Activated CD8-positive, alpha-beta memory T cell treated with anti-CD3 and anti-CD28 coated beads, Interleukin-2, amount 10 ng/mL, durations not matched to agents 7 days and 5 days (primary cell): ENCODE measurements at places on chromosomes 3 and 15.

GRCh38 chr3:190266913-190267290, 55.3 kb downstream of the CLDN1 start:
- no peak for DNase-seq

- DNase-seq: no peak
These were observed 418.6 kb upstream of the MDFIC2 start for GRCh38 chr3:70731046-70731445.

DNA sequence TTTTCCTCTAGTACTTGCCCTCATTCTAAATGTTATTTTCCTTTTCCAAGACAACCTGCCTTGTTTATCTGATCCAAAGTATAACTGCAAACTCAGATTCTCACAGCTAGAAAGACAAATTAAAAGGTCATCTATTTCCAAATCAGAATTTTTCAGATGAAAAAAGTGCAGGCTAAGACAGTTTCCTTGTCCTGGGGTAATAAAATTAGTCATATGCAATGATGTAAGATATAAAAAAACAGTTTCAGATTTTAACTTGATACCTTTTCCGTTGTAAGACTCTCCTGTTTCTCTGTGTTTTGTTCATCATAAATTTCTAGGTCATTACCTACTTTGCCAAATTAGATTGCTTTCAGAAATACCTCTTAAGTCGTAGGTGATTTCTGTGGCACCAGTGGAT, 238.4 kb upstream of the PEX5L start:
- DNase-seq: no peak

GRCh38 chr15:83853232-83853631, 199.3 kb downstream of the ADAMTSL3 start:
- DNase-seq: no peak

DNA sequence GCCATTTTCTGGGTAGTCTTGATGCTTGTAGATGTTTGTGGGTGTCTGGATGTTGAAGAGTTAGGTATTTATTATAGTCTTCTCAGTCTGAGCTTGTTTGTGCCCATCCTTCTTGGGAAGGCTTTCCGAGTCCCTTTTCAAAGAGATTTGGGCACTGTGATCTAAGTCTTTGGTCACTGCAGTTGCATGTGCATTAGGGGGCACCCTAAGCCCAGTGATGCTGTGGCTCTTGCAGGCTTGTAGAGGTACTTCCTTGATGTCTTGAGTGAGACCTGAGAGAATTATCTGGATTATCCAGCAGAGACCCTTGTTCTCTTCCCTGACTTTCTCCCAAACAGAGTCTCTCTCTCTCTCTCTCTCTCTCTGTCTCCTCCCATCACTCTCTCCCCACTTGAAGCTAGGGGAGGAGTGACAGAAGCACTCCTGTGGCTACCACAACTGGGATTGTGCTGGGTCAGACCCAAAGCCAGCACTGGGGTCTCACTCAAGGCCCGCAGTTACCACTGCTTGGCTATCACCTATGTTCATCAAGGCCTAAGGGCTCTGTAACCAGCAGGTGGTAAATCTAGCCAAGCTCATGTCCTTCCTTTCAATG, 68.5 kb downstream of the TMCO5A start:
- peak; percentile 52 for DNase-seq

- DNase-seq: no peak
These were observed 34.1 kb downstream of the ACP3 start for GRCh38 chr3:132351222-132351806.

- no peak for DNase-seq
These were observed 69.6 kb downstream of the ASB7 start for GRCh38 chr15:100671858-100672543.

DNA sequence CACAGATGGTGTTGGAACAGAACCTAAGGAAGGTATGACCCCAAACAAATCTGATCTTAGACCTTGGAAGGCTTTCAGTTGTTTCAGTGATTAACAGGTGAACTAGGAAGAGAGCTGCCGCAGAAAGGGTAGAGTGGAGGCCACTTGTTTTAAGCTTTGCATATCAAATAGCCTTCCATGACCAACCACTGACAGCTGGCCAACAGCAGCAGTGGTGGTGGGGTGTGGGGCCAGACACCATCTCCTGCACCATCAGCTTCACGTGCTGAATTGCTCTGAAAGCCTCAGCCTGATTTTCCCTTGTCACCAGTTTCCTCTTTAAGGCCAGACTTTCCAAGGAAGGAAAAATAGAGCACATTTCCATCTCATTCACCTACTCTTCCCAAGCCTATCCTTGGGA, 16.6 kb upstream of the OSBPL11 start:
- DNase-seq: no peak

- no peak for DNase-seq
These were observed 488.8 kb downstream of the FOXP1 start for GRCh38 chr3:71094658-71095209.

- DNase-seq: no peak
These were observed 2.5 kb downstream of the THSD4 start for GRCh38 chr15:71117714-71118305.

GRCh38 chr3:65979162-65979561, 59.6 kb downstream of the MAGI1 start:
- DNase-seq: no peak

DNA sequence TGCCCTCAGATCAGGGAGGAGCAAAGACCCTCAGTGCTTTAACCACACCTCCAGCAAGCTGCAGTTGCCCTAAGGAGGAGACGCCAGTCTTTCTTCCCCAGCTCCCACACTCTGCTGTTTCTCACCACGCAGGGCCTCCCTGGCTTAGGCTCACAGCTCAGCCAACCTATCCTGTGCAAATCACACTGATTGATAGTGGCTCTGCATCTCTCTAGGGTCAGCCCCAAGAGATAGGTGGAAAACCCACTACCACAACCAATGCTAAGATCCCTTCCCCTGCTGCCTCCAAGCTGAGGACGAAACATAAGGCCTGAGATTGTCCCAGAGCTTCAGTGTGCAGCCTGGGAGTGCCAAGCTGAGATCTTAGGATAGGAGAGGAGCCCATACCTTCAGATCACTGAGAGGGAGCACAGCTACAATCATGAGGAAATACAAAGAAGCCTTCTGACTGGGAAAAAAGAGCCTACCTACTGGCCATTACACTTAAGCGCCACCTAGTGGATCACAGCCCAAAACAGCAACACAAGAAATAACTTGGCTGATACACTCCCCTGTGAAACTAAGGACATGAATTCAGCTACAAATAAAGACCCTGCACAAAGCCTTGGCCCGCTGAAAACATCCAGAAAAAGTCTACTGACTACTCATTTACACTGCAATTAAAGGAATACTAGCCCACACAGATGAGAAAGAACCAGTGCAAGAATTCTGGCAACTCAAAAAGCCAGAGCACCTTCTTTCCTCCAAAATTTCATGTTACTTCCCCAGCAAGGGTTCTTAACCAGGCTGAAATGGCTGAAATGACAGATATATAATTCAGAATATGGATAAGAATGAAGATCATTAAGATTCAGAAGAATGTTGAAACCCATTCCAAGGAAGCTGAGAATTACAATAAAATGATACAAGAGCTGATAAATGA, 271.5 kb upstream of the DCBLD2 start:
- DNase-seq: peak; percentile 49

DNA sequence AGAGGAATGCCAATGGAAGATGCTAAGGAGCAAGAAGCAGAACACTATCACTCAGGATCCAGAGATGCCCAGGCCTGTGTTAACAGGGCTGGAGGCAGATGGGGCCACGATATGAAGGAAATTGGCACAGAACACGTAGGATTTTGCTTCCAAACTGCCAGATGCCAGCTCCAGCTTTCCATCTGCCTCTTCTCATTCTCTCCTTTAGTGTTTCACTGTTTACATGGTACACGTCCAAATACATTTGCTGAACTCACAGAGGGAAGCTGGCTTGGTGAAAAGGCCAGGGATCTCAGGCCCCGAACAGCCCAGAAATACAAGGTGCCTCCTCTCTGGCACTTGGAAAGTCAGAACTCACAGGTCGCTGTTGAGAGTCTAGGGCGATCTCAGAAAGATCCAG, 187.0 kb downstream of the NTRK3 start:
- DNase-seq: no peak
